ENCODE measurements at places on chromosomes 6 and 20.

GRCh38 chr6:116536216-116536621, 9.3 kb downstream of the TRAPPC3L start:
- DNase-seq: peak; percentile 82

DNA sequence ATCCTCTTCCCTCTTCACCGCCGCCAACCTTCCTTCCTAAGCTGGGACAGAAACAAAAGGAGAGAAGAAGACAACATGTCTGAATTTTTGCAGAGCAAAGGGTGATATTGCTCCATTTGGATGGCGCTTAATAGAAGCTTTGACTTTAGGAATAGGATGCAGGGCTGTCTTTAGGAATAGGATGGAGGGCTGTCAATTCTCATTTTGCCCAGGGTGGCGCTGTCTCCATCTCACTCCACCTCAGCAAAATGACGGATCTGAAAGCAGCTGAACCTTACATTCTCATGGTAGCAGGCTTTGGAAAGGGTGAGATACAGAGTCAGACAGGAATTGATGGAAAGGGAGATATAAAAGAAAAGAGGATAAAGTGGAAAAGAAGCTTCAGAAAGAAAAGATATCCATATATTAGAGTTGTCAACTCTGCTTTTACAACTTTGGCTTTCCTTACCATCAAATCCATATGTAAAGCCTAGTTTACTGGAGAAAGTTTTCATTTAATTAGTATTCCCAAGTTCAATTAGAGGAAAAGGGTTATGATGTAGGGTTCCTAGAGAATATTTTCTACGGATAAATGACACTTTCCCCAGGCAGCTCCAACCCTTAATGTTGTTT, 2.4 kb downstream of the MTCL3 start:
- peak; percentile 56 for DNase-seq

DNA sequence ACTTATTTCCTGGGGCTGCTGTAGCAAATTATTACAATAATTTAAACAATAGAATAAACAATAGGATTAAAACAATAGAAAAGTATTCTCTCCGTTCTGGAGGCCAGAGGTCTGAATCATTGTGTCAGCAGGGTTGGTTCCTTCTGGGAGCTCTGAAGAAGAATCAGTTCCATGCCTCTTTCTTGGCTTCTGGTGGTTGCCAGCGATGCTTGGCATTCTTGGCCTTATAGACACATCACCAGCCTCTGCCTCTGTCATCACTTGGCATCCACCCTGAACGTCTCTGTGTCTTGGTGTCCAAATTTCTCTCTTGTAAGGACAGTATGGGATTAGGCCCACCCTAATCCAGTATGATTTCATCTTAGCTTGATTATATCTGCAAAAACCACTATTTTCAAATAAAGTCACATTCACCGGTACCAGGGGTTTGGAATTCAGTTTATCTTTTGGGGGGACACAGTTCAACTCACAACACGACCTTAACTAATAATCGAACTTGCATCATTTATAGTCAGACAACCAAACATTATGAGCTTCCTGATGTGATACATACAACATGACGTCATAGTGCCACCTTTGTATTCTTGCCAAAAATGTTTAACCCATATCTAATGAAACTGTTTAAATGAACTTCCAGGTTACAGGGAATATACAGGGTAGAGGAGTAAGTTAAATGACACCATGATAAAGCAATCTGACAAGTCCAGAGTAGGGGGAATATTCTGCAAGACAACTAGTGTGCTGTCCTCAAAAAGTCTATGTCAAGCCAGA, 84.7 kb upstream of the RNF24 start:
- no peak for DNase-seq

DNA sequence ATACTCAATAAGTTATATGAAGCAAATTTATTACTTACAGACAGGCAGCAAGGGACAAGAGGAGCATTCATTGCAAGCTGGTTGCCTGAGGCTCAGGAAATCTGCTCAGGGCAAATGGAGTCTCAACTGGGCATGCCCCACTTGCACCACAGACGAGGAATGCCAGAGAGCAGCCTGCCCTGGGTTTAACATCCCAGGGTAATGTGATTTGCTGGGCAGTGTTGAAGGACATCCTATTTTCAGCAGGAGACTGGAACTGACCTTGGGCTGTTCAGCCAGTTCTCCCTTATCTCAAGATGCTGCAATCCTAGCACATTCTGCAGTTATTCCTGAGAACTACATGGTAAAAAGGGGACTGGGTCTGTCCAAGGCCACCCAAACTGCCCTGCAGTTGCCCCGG, 3.8 kb upstream of the ENTPD6 start:
- DNase-seq: no peak

GRCh38 chr20:48844996-48845395, 17.2 kb upstream of the PREX1 start:
- DNase-seq: peak; percentile 63

GRCh38 chr6:26743941-26744699, 84.6 kb upstream of the ZNF322 start:
- no peak for DNase-seq
